Thyroid gland (tissue), 4 donors: ENCODE measurements at places on chromosomes 2 and 18. TPM values are rescaled to one million over a fixed set of nuclear protein-coding genes. Genes with fewer than 3 reads are reported as not detected.

DNA sequence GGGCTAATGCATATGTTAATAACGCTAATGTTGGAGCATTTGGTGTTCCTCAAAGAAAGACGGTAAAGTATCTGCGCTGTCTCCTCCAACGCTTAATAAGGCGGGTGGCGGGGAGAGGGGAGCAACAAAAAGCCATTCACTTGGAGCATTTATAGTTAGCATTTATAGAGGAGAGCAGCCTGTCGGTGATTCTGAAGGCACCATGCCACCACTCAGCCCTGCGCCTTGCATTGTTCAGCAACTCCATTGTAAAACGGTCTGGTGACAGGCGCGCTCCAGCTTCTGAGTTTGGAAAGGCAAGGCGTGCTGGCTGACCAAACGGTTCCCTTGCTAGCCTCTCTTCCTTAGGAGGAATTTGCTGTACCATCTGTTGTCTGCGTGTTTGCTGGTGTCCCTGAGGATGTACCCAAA is 83.9 kb downstream of the LYPD1 start:
- no peaks in the 10 kb centered on the region for H3K4me1 ChIP-seq
- DNase-seq: no peak
- H3K4me3 ChIP-seq: no peak overlapping the region
- H3K27ac ChIP-seq: no peak overlapping the region
- H3K36me3 ChIP-seq: no peaks in the 10 kb centered on the region
- no peaks in the 10 kb centered on the region for H3K27me3 ChIP-seq

- no peaks in the 10 kb centered on the region for H3K36me3 ChIP-seq
- DNase-seq: no peak
- no peak overlapping the region for H3K4me3 ChIP-seq
- no peaks in the 10 kb centered on the region for H3K27me3 ChIP-seq
- H3K27ac ChIP-seq: no peak overlapping the region
Measured at GRCh38 chr2:16245481-16246054, 305.2 kb downstream of the MYCN start.

Gene TUBA3E
- 0.27 TPM for total RNA-seq

Gene CNTNAP5
- not detected for total RNA-seq

- no peaks in the 10 kb centered on the region for H3K27me3 ChIP-seq
- no peaks in the 10 kb centered on the region for H3K4me1 ChIP-seq
- no peak for DNase-seq
- H3K36me3 ChIP-seq: peaks cover 4% of the 10 kb centered on the region
- no peak overlapping the region for H3K4me3 ChIP-seq
- H3K27ac ChIP-seq: no peak overlapping the region
Measured at GRCh38 chr2:231359948-231360347, 35.6 kb upstream of the B3GNT7 start.

DNA sequence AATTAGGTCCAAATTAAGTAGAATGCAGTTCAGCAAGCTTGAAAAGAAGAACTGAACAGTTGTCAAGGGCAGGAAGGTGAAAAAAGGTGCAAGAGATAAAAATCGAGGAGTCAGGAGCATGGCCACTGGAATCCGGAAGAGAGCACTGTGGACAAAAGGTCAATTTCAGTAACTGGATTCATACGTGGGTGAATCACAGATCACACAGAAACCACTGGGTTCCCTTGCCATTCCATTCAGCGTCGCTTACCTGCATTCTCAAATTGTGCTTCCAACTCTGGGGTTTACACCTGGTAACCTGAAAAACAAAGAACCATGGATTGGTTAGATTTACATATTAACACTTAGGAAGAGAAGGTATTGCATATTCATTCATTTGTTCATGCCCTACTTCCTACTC is 21.6 kb upstream of the LMAN1 start:
- H3K4me3 ChIP-seq: no peak overlapping the region
- DNase-seq: no peak
- H3K27ac ChIP-seq: no peak overlapping the region
- no peaks in the 10 kb centered on the region for H3K27me3 ChIP-seq
- H3K36me3 ChIP-seq: no peaks in the 10 kb centered on the region
- no peaks in the 10 kb centered on the region for H3K4me1 ChIP-seq

DNA sequence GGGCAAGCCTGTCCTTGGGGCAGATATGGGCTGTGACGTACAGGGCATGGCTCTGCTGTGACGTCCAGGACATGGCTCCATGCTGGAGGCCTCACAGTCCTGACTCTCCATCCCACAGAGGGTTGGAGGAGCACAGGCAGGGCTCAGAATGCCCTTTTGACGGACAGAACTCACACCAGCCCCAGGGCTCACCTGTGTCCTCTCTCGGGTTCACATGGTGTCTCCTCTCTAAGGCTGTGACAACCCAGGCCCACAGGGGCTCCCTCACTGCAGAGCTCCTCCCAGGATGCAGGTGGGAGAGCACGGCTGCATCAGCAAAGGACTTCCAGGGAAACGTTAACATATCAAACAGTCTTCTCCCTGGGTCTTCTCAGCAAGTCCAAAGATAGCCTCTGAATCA is 133.8 kb downstream of the EIPR1 start:
- no peak for DNase-seq
- H3K4me3 ChIP-seq: no peak overlapping the region
- H3K36me3 ChIP-seq: no peaks in the 10 kb centered on the region
- no peaks in the 10 kb centered on the region for H3K27me3 ChIP-seq
- no peak overlapping the region for H3K27ac ChIP-seq

GRCh38 chr18:35276267-35276666 is 13.8 kb downstream of the ZSCAN30 start:
- H3K27me3 ChIP-seq: no peaks in the 10 kb centered on the region
- H3K36me3 ChIP-seq: no peaks in the 10 kb centered on the region
- no peaks in the 10 kb centered on the region for H3K4me1 ChIP-seq
- no peak overlapping the region for H3K4me3 ChIP-seq
- no peak overlapping the region for H3K27ac ChIP-seq

DNA sequence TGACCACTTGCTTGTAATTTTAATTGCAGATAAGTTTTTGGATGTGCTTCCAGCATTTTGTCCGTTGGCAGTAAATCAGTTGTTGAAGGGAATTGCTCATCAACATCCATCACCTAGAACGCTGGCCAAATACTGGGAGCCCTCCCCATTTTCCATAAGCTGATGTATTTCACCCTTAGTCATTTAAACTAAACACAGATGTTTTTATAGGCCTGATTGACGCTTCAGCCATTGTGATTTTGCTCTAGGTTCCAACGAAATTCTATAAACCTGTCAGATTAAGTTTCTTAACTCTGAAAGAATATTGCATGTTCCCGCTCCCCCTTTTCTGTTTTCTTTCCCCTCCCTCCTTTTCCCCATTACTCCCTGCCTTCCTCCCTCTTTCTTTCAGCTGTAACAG is 1.0 kb upstream of the RPRM start:
- no peak for DNase-seq
- peaks cover 28% of the 10 kb centered on the region for H3K4me1 ChIP-seq
- no peak overlapping the region for H3K27ac ChIP-seq
- H3K36me3 ChIP-seq: no peaks in the 10 kb centered on the region
- H3K27me3 ChIP-seq: no peaks in the 10 kb centered on the region

DNA sequence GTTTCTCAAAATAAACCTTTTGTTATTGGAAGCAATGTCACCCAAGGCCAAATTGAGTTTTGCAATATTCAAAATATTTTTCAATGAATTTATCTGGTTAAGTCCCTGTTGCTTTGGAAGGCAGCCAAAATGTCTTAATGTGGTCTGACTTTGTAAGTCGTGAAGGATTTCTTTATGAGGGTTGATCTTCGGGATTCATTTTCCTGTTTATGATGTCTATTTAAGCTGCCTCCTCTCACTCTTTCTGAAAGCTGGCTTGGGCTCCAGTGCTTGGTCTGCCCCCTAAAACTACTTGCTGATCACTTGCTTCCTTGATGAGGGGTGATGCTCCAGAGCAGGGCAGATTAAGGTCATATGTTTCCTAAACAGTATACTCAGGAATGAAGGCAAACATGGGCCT is 141.1 kb downstream of the ANTXR1 start:
- peaks cover 34% of the 10 kb centered on the region for H3K4me1 ChIP-seq
- H3K27me3 ChIP-seq: no peaks in the 10 kb centered on the region
- no peak overlapping the region for H3K27ac ChIP-seq
- H3K36me3 ChIP-seq: no peaks in the 10 kb centered on the region

DNA sequence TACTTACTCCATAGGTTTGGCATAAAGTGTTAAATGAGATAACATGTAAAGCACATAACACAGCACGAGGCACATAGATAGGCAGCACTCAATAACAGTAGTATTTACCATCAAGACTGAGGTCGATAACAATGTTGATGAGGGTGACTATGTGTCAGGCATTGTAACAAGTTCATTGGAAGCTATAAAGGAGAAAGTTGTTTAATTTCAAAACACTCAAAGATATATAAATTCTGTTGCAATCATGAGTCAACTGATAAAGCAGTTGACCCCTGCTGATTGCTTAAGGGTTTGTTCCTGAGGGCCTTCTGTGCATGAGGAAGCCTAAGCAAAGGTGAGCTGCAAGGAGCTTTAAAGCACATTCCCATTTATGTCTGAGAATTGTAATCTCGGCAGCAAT is 760.5 kb downstream of the SATB2 start:
- H3K36me3 ChIP-seq: no peaks in the 10 kb centered on the region
- H3K27ac ChIP-seq: no peak overlapping the region

- no peaks in the 10 kb centered on the region for H3K36me3 ChIP-seq
- no peaks in the 10 kb centered on the region for H3K4me1 ChIP-seq
- H3K27me3 ChIP-seq: no peaks in the 10 kb centered on the region
- no peak overlapping the region for H3K27ac ChIP-seq
- DNase-seq: no peak
Measured at GRCh38 chr2:1101011-1101782, 150.5 kb downstream of the SNTG2 start.

Gene SULT1C4
- total RNA-seq: 6.6 TPM

DNA sequence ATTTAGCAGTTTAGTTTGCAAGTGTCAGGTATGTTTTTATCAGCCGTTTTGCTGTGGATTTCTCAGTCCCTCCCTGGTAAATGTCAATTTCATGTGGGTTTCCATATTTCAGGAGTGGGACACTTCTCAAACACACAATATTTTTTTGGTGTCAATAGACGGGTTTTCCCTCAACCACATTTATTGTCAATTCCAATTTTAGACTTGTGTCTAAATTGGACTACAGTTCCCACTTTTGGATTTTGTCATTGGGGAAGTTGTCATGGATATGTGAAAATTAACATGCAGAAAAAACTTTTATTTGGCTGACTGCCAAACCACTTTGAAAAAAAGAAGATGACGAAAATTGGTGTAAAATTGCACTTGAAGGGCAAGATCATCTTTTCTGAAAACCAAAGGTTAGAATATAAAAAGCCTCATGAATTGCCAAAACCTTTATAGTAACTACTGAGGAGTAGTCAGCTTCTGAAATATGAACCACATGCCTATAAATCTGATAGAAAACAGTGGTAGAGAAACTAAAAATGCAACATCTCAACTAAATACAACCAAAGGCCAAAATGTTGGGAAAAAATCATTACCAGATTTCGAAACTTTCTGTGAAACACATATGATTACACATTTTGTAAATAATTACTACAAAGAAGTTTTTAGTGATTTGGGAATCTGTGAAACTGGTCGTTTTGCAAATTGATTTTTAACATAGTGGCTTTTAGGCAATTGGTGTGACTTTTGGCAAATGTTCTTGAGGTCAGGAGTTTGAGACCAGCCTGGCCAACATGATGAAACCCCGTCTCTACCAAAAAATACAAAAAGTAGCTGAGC is 106.4 kb downstream of the BCL2L11 start:
- no peak for DNase-seq
- no peaks in the 10 kb centered on the region for H3K27me3 ChIP-seq
- H3K4me3 ChIP-seq: no peak overlapping the region
- no peaks in the 10 kb centered on the region for H3K36me3 ChIP-seq
